ENCODE measurements at places on chromosomes 11 and 22.

- DNase-seq: no peak
Measured at GRCh38 chr11:106695506-106695905, 322.8 kb downstream of the GUCY1A2 start.

GRCh38 chr11:45827123-45827522 lies 20.2 kb upstream of the CRY2 start:
- no peak for DNase-seq

DNA sequence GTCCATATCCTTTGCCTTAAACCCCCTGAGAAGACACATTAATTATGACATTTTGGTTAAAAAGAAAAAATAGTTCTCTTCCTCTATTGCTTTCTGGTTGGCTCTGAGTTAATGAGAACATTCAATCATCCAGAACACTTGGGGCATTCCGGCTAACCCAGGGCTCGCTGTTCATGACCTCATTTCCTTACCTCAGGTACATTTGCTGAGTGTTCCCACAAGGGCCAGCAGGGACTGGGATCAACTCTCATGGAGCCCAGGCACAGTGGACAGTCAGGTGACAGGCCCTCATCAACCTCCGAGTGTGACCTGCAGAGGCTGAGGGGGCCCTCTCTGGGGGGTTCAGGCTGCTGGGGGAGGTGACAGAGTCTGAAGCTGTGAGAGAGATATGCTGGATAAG lies 98.9 kb downstream of the MYO18B start:
- DNase-seq: no peak

- no peak for DNase-seq
Measured at GRCh38 chr11:50423208-50423607, 390.5 kb downstream of the OR4C45 start.

DNA sequence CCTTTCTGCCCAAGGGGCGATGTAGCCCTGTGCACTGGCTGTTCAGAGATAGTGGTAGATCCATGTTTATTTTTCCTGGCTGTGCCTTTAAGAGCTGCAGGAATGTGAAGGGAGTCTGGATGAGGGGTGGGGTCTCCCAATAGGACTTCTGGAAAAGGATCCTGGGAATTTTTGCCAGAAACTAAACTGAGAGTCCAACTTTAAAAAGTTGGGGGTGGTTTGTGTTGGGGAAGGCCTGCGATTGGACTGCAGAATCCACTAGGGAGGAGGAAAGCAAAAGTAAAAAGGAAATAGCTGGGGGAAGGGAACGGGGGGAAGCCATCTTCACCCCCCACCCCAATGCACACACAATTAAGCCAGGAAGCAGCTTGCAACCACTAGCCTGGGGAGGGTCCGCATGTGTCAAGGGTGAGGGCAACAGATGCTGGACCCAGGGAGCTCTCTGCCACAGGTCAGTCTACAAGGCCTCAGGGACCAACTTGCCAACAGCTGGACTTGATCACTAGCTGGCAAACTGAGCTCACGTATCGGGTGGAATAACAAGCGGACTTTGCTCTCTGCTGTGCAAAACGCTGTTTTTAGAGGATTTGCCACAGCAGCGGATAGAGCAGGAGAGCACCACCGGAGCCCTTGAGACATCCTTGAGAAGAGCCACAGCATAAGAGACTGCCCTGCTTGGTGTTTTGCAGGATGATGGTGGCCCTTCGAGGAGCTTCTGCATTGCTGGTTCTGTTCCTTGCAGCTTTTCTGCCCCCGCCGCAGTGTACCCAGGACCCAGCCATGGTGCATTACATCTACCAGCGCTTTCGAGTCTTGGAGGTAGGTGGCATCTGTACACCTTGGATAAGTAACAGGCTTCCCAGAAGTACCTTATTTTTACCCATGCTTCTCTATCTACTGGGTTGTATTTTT lies at the start of gene OLFML1:
Gene OLFML1, plus strand, starts transcription at position 321 of the 912 bp plus-strand sequence. Its CDS starts 370 bp downstream, at position 691.
- peak; percentile 11 for DNase-seq

- DNase-seq: no peak
Measured at GRCh38 chr11:81888391-81888790, 845.3 kb downstream of the FAM181B start.

DNA sequence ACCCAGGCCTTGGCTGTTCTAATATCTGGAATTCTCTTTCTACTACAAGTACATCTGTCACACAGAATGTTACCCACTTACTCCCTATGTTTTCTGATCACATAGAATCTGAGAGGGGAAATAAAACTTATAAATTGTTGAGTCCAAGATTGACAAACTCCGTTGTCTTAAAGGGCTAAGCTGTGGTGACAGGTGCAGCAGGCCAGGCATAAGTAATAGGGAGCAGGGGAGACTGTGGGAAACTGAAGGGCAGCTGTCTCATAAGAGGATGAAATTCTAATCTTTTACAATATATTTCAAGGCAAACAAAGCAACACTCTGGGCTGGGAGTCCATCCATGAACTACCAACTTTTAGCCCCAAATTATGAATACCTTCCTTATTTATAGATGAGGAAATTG lies 133.9 kb downstream of the SLC1A2 start:
- DNase-seq: no peak

DNA sequence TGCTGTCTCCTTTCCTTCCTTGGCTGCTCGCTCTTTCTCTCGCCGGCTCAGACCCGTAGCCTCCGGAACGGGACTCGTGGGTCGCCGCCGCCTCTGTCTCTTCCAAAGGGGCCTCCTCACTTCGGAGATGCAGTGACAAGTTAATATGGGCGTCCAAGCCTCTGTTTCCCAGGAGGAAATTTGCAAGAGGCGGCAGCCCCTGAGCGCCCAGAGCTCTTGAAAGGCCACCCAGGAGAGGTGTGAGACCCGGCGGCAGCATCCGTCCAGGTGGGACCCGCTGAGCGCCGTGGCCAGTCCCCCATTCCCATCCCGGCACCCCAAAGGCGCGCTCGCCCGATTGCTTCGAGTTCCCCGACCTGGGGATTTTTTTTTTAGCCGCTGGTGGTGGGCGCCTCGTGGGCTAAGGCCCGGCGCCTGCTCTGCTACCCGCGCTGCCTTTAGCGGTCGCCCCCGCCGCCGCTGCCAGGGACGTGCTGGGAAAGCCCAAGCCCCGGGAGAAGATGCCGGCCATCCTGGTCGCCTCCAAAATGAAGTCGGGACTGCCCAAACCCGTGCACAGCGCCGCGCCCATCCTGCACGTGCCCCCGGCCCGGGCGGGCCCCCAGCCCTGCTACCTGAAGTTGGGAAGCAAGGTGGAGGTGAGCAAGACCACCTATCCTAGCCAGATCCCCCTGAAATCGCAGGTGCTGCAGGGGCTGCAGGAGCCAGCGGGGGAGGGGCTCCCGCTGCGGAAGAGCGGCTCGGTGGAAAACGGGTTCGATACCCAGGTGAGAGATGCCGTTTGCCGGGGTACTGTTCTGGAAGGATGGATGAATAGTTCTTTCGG lies 772 bp downstream of the NAV2 start:
- peak; percentile 54 for DNase-seq

DNA sequence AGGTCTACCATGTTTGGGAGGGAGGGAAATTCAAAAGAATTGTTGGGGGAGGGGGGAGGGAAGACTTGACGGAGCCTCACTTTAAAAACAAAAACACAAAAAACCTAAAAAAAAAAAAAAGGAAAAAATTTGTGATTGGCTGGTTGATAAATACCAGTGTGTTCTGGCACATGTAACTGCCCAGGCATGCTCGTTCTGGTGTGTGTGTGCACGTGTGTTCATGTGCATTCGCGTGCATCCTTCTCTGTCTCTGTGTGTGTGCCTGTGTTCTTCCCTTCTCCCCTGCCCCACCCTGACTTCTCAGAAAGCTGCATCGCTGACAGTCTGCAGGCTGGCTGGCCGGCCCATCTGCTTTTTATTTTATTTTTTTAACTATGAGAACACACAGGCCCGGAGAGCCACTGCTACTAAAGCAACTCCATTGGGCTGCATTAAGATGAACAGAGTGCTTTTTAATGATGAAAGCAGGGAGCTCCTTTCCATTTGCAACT lies 22.6 kb upstream of the ADSL start:
- no peak for DNase-seq

DNA sequence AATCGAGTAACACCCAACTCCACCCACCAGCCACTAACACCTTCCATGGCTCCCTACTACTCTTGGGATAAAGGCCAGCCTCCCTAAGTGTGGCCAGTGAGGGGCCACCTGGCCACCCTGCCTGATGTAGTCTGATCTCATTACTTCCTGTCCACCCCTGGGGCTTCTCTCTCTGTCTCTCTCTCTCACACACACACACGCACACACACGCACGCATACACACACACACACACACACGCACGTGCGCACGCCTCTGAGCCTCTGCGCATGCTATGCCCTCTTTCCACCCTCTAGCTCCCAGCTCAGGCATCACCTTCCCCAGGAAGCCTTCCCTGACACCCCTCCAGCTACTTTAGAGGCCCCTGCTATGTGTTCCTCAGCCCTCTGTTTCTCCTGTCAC lies 3.9 kb downstream of the MFNG start:
- no peak for DNase-seq

- DNase-seq: no peak
Measured at GRCh38 chr11:94938095-94939055, 35.0 kb downstream of the CWC15 start.

DNA sequence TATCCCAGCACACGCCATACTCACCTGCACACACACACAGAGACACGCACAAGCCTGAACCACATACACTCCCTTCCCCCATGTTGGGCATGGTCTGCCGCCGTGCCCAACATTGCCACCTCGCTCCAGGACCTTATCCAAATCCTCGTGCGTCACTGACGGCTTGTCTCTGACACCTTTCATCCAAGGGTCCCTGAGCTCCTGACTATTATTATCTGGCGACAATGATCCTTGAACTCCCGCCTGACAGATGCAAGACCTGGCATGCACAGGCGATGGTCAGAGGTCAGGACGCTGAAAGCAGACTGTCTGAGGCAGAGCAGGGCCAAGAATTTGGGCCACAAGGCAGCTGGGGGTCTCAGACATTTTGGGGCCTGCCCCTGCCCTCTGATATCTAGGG lies 4.2 kb downstream of the MB start:
- no peak for DNase-seq

- DNase-seq: no peak
Measured at GRCh38 chr11:85752201-85752889, 58.6 kb downstream of the SYTL2 start.

DNA sequence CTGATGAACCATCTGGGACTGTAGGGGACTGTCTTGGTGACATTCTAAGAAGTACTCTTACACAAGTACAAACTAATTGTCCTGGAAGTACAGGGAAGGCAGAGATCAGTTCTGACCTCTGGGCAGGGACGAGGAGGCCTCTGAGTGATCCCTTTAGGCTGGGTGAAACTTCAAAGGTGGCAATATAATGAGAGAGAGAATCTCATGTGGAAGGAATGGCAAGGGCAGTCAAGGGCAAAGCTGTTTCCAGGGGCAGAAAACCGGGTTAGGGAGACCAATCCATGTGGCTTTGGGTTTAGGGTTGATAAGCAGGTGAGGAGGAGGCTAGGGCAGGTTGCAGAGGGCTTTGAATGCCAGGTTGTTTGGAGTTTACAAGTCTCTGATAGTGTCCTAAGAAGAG lies 21.3 kb upstream of the MYH9 start:
- DNase-seq: no peak

DNA sequence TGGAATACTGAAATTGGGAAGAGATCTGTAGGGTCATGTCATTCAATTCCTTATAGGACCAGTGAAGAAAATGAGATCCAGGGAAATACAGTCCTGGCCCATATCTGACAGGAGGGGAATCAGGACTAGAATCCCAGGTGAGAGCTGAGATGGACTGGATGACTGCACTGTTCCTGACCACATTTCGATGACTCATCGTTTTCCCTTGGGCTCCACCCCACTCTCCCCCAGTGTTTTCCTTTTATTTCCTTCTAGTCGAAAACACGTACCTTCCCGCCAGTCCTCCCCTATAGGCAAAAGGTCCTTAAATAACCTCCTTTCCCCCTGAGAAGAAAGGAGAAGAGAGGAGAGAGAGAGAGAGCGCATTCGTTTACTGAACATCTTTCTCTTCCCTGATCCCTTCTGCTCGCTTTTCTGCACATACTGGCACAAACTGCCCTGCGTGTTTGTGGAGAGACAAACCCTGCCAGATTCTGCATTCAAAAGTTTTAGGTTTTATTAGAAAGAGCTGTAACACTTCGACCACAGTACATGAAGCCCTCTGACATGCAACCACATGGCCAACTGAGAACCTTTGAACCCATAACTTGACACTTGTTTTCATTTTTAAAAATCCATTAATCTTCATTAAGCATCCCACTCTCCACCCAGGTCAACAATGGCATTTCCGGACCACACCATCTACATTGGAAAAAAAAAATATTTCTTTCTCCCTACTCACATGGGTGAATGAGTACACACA lies 565.7 kb downstream of the METTL15 start:
- no peak for DNase-seq

DNA sequence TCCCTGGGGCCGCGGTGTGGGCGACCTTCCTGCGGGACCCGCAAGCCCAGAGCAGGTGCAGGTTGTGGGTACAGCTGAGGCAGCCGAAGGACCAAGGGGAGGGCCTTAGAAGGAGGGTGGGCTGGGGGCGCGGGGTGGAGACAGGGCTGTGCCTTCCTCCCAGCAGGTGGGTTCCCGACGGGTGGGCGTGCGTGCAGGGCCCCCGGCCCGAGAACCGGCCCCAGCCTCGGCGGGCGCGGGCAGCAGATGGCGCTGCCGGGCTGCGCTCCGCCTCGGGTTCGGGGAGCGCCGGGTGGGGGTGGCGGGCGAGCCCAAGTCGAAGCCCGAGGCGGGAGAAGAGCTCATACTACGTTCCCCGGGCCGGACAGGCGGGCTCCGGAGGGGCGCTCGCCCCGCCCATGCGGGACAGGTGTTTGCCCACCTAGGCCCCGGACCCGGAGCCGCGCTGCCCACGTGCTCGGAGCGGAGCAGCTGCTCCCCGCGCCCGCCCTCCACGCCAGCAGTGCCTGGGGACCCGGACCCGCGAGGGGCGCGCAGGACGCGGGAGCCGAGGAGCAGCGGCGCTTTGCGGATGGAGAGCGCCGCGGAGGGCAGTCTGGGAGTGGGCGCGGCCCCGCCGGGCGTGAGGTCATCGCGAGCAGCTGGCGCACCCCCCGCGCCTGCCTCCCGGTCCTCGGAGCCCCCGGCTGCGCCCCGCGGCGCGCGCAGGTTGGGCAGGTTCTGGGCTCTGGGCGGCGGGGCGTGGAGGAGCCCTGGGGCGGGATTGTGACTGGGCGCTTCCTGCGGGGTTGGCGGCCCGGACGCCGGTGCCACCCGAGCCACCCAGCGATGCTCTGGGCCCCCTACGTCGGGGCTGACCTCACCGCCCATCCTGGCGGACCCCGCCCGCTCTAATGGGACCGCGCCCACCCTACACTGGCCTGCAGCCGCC lies 25.3 kb downstream of the DUSP8 start:
- DNase-seq: peak; percentile 69

DNA sequence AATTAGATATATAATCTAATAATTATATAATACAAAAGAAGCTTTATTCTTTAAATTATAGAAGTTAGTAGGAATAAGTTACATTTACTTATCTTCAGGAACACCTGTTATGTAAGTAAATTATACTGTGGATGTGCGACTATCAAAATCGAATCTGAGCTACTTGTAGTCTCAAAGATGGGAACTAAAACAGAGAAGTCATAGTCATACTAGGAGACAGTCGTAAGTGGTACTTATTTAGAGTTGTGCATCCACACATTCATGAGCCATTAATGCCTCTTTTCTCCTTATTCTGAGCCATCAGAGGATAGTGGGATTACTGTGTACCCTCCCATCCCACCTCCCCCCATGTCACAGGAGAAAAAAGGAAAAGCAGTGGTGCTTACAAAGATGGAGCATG lies 114.4 kb downstream of the CADM1 start:
- DNase-seq: no peak

GRCh38 chr11:111115890-111116289 lies 129.6 kb upstream of the POU2AF2 start:
- no peak for DNase-seq

GRCh38 chr11:133581091-133581490 lies 48.8 kb upstream of the OPCML start:
- DNase-seq: no peak

Data from mucosa of descending colon (tissue), 3 donors.